Pericardium fibroblast (primary cell): ENCODE measurements at places on chromosomes 12 and 14. TPM values are rescaled to one million over a fixed set of nuclear protein-coding genes. Genes with fewer than 3 reads are reported as not detected.

Gene PRIMA1
- not detected in 2 replicates for total RNA-seq

Gene CD69
- not detected in 2 replicates for total RNA-seq

Gene FAM90A1
- total RNA-seq, result 0.09 and 0.93 TPM in 2 replicates

Gene DLST
- 44.8 and 46.9 TPM in 2 replicates for total RNA-seq

Gene HHIPL1
- 2.7 and 5.9 TPM in 2 replicates for total RNA-seq

Gene CLEC2B
- 4.0 and 11.4 TPM in 2 replicates for total RNA-seq

Gene CEBPE
- not detected in 2 replicates for total RNA-seq

Gene RNASE7
- not detected in 2 replicates for total RNA-seq

Gene CCDC177
- 0.12 TPM in 1 of 2 replicates, not detected in the other for total RNA-seq

Gene CAPRIN2
- 14.6 and 42.6 TPM in 2 replicates for total RNA-seq
